Esophagus mucosa (tissue), 1 donor: ENCODE measurements at places on chromosomes 6 and 20. TPM values are rescaled to one million over a fixed set of nuclear protein-coding genes. Genes with fewer than 3 reads are reported as not detected.

- peak; percentile 45 for ATAC-seq
Observed at GRCh38 chr6:3226481-3227362, 731 bp downstream of the TUBB2B start.

DNA sequence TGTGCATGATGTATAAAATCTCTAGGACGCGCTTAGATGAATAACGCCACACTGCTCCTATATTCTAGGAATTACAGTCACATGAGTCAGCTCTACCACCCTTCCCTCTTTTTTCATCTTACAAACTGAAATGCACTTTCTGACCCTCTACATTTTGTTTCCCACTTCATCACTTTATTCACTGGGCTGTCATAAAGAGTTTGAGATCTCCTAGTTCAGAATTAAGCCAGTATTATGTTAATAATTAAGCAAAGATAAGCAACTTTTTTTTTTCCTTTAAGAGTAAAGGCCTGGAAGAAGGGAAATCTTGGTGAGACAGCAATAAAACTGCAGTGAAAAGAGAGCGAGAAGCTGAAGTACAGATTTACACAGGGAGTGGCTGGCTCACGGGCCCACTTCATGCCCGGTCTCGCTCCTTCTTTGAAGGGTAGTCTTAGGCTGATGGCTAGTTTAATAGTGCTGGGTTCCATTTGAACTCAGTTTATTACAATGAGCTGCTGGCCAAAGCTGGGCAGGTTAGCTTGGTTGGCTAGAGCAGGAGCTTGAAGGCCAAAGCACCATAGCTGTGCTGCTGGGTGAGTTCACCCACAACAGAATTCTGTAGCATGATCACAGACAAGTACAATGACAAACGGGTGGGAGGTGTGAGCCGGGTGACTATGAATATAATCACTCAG is 110.6 kb downstream of the MAP7 start:
- ATAC-seq, result peak; percentile 61

GRCh38 chr20:44009679-44009992 is 95.0 kb downstream of the TOX2 start:
- no peak for ATAC-seq

- no peak for ATAC-seq
Observed at GRCh38 chr6:95321126-95321525, 256.2 kb upstream of the MANEA start.

- ATAC-seq, result peak; percentile 99
Observed at GRCh38 chr6:141326426-141326825, 806.3 kb upstream of the GJE1 start.

GRCh38 chr20:25254571-25254970 is 6.7 kb downstream of the PYGB start:
- no peak for ATAC-seq

The HDGFL1 gene
- total RNA-seq, result not detected
